ENCODE measurements at places on chromosomes 16 and 17.

- ATAC-seq, result no peak
These were observed 1.4 kb upstream of the TSPOAP1 start for GRCh38 chr17:58329810-58330537.

GRCh38 chr16:21037168-21037567 lies 113.5 kb downstream of the DNAH3 start:
- no peak for ATAC-seq

GRCh38 chr17:49968405-49969133 lies 421 bp upstream of the DLX4 start:
- peak; percentile 75 for ATAC-seq

DNA sequence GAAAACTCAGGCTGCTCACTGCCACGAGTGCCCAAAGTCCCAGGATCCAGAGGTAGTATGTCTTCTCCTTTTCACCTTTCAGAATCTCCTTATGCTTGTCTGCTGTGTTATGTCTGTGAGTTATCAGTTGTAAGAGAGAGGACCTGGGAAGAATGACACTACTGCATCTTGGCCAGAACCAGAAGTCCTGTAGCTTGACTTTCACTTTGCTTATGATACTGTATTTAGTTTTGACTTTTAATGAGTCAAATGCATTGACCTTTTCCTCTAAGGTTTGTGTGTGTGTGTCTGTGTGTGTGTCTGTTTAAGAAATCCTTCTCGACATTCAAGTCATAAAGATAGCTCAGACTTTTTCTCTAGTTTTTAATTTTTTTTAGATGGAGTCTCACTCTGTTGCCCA lies 43.4 kb downstream of the BMERB1 start:
- no peak for ATAC-seq
